Stimulated activated CD8-positive, alpha-beta memory T cell treated with anti-CD3 and anti-CD28 coated beads, Interleukin-7, amount 100 ng/mL, for 1 hour (primary cell): ENCODE measurements at places on chromosomes 1 and 21.
A peak's percentile ranks its signal among the peaks of the same experiment; 100 is the strongest.

DNA sequence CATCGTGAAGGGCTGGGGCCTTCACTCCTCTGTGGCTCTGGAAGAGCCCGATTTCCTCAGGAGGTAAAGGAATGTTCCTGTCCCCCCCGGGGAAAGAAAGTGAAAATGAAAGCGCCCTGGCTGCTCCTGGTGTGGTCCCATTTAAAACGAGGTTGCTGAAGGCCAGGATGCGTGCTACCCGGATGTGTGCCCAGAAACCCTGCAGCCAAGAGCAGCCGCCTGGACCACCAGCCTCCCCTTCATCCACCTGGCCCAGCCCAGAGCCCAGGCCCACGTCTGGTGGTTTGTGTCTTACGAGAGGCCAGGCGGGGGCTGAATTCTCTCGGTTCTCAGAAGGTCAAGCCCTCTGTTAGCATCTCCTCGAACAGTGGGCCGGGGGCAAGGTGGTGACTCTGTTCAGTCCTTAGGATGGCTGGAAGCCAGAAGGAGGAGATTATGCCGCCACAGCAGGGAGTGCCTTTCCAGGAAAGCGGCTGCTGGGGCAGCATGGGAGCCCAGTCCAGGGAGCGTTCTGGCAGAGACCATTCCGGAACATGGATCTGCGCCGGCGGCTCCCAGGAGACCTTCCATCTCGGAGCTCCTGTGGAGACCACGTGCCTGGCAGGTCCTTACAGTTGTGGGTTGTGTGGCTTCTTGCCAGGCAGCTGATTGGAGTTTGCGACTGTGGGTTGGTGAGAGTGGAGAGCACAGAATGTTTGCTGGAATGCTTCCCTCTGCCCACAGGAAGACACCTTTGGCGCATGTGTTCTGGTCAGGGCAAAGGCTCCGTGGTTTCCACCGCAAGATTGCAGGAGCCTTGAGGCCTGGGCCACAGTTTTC is 1.4 kb downstream of the GUK1 start:
- no peak for DNase-seq

- DNase-seq: no peak
These were observed 16.1 kb downstream of the TNFRSF8 start for GRCh38 chr1:12078938-12079861.

DNA sequence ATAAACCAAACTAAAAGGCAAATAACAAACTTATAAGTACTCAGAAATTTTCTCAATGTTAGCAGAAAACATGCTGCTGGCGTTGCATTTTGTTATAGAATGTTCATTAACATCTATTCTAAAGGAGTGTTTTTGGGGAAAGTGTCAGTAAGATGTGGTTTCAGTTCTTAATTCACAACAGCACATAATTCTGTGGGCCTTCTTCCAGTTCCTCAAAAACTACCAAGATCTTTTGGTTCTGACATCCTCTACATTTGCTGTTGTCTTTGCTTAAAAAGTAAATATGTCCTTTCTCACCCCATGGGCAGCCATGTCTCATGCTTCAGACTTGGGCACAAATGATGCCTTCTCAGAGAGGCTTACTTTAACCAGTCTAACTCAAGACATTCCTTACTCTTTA is 152.5 kb downstream of the CDC7 start:
- no peak for DNase-seq

- no peak for DNase-seq
These were observed 51.1 kb upstream of the CFHR3 start for GRCh38 chr1:196723325-196724185.

DNA sequence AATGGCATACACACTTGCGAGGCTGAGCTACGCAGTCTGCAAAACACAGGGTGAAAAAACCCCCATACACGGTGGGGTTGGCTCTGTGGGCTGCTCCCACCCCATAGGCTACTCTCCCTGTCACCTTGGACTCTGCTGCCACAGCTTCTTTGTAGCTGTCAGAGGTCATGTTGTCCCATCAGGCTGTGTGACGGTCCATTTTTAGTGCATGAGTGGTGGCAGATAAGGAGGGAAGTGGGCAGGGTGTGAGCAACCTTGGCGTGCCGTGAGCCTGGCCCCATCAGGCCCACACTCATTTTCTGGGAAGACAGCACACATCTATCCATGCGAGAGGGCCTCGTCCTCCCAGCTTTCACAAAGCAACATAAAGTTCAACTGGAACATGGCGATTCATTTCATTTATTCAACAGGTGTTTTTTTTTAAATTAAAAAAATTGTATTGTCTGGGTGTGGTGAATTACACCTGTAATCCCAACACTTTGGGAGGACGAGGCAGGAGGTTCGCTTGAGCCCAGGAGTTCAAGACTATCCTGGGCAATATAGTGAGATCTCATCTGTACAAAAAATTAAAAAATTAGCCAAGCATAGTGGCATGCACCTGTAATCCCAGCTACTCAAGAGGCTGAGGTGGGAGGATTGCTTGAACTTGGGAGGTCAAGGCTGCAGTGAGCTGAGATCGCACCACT is 9.5 kb downstream of the GPR137B start:
- DNase-seq: no peak

DNA sequence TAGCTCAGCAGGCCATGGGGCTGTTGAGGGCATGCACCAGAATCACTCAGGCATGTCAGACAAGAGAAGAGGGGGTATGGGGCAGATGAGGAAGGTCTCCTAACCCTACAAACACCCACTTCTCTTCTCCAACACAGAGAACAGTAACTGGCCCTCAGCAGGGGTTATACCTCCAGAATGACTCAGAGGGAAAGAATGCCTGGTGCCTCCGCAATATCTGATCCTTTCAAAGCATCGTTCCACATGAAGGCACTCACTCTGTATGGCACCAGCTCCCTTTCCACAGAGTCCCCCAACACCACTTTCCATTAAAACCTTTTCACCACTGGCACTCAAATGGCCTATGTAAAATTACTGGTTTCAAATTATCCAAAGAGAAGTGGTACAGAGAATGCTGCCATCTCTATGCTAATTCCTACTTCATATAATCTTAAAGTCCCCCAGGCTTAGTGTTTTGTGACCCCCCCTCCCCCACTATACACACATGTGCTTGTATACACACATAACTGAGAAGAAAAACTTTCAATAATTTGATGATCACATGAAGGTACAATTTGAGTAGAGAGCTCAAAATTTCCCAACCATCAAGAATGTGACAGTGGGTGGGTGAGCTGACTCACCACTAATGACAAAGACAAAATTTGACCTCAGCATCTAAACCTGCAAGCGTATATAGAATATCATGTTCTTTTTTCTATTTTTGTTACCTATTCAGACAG is 91.5 kb downstream of the SIPA1L2 start:
- no peak for DNase-seq

GRCh38 chr1:71593523-71593922 is 512.7 kb upstream of the ZRANB2 start:
- no peak for DNase-seq

GRCh38 chr21:34604556-34604955 is 10.4 kb downstream of the RCAN1 start:
- no peak for DNase-seq

DNA sequence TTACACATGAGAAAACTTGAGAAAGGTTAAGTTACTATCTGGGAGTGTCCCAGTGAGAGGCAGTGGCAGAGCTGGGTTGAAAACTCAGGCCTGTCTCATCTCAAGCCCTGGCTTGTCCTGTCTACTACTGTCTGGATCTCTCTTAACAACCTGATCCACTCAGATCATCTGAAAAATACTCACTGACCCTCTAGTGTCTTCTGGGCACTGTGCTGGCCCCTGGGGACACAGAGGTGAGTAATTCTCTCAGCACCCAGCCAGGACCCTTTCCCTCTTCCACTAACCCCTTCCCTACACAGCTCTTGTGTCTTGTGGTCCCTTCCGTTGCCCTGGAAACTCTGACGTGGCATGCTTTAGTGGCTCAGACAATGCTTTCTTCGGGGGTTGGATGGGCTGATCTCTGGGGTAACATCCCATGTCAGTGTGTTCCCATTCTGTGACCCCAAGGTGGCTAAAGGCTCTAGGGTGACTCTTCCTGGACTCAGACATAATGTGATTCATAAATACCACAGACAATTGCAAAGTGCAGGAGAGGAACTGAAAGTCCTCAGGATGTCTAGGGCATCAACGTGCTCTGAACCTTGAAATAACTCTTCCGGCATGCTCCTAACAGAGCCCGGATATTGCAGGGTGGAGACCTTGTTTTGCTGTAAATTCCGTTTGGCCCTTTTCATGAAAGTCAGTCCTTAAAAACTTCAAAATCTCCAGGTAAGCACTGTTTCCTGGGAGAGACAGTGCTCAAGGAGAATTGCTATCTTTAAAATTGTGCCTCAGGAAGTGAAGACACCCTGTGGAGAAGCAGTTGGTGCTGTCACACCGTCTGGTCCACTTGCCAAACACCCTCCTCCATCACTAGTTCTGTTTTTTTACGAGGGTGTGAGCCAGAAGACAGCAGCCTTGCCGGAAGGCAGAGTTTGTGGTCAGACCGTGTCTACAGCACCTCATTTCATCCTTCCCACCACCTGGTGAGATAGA is 4.0 kb downstream of the SHISAL2A start:
- DNase-seq: peak; percentile 45

DNA sequence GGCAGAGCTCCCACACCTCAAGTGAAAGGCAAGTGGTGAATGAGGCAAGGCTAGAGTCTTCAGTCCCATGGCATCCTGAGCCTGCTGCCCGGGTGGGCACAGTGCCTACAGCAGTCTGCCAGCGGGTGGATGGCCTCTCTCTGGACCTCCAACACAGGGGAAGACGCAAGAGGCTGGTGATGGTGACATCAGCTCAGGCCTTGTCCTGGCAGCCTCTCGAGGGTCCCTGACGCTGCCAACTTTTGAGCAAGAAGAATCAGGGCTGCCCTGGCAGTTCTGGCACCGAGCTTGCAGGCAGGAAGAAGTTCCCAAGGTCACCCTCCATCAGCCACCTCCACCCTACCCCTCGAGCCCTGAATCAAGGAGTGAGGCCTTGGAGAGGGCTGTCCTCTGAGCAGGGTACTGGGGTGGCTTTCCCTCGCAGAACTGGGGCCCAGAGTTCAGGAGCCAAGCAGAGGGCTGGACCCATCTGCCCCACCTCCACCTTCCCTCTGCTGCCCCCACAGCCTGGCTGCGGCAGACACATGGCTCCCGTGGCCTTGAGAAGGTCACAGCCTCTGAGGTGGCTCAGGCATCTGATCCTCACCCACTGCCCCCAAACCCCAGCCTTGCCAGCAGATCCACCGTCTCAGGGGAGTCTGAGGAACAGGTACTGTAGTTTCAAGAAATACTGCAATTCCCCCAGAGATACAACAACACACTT is 5.8 kb downstream of the RAP1GAP start:
- no peak for DNase-seq

GRCh38 chr1:204882479-204882878 is 11.8 kb downstream of the NFASC start:
- DNase-seq: no peak

- DNase-seq: no peak
These were observed 6.3 kb downstream of the MAGI3 start for GRCh38 chr1:113396585-113396984.

- no peak for DNase-seq
These were observed 19.5 kb downstream of the SEMA4A start for GRCh38 chr1:156172696-156173470.

DNA sequence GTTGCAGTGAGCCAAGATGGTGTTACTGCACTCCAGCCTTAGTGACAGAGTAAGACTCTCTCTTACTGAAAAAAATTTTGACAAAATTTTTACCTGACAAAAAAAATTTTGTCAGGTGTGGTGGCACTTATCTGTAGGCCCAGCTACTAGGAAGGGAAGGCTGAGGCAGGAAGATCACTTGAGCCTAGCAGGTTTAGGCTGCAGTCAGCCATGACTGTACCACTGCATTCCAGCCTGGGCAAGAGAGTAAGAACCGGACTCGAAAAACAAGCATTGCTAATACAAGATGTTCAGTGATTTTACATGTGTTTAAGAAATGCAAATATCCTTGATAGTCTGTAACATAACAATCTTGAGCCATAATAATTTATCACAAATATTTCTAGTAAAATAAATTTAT is 46.9 kb downstream of the USP48 start:
- no peak for DNase-seq

DNA sequence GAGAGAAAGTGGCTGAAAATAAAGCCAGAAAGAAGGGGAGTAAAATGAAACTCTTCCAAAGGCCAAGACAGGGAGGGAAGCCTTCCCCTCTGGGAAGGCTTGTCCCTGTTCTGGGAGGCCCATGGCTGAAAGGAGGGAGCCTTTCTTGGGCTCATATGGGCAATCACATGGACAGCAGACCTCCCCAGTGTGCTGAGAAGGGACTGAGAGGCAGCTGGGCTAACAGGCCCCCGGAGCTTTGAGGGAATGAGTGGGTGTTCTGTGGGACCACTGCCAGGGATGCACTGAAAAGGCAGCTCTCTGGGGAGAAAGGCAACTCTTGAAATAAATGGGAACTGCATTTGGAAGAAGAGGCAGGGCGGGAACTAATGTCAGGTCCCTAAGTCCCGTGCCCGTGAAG is 39.1 kb downstream of the KANK4 start:
- DNase-seq: no peak

DNA sequence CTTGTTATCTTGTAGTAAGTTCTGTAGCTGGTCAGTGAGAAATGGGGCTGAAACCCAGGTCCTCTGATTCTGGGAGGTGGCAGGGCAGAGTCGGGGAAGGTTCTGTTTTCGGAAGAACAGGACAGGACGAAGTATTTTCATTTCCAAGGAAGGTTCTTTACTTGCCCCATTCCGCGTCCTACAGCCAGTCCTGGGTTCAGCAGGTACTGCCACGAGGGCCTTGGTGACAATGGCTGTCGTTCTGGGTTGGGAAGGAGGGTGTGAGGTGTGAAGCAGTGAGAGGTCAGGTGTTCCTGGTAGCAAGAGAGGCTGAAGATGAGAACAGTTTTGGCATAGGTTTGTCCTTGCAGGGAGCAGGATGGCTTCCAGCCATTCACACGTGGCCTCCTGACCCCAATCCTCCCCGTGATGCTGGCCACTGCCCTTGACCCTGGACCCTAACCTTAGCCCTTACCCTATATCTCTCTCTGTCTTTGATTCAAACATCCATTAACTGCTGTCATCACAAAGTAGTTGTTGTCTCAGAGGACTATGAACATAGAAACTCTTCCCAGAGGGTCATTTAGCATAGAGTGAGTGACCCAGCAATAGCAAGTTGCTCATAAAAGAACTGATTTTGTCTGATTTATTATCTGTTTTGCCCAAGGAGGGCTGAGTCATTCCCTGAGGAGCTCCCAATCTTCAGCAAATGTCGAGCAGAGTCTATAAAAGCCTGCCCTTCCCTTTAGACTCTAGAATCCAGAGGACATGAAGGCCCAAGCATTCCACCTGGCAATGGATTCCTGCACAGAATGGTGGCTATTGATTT is 25.0 kb downstream of the VASH2 start:
- DNase-seq: no peak

DNA sequence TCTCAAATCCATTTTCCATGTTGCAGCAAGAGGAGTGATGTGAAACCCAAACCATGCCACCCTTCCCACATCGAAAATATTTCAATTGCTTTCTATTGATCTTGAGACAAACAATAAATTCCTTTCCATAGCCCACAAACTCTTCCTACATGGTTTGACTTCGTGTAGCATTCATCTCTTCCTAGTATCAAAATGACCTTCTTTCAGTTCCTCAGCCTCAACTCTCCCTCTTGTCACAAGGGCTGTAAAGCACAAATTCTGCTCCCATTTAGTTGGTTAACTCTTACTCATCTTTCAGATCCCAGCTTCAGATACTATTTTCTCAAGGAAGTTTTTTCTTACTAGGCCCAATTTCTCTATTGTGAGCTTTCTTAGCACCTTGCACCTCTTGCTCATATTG is 99.0 kb downstream of the ZNF281 start:
- no peak for DNase-seq

- DNase-seq: no peak
These were observed 73.5 kb downstream of the UBE4B start for GRCh38 chr1:10106241-10106640.

- DNase-seq: no peak
These were observed 57.0 kb downstream of the YARS1 start for GRCh38 chr1:32759997-32760623.
